ENCODE measurements at places on chromosomes 7 and 10. TPM values are rescaled to one million over a fixed set of nuclear protein-coding genes. Genes with fewer than 3 reads are reported as not detected.

C10orf105 gene
- 0.15 TPM for polyA plus RNA-seq

SLC26A5 gene
- polyA plus RNA-seq, result 0.17 TPM

AKR1C8 gene
- polyA plus RNA-seq, result 0.30 TPM

MEPCE gene
- 56.2 TPM for polyA plus RNA-seq

SPDYE2 gene
- 3.4 TPM for polyA plus RNA-seq

PLEKHS1 gene
- 0.04 TPM for polyA plus RNA-seq

- DNase-seq, result no peak
These were observed 32.7 kb upstream of the RASGEF1A start for GRCh38 chr10:43299579-43299978.
